NCI-H1092 treated with DMSO at 0.1 percent for 48 hours (cell line): ENCODE measurements at places on chromosomes 4 and X.
A peak's percentile ranks its signal among the peaks of the same experiment; 100 is the strongest.

- DNase-seq, result peak; percentile 31
Measured at GRCh38 chrX:143002206-143002605, 23.5 kb upstream of the SPANXN4 start.

DNA sequence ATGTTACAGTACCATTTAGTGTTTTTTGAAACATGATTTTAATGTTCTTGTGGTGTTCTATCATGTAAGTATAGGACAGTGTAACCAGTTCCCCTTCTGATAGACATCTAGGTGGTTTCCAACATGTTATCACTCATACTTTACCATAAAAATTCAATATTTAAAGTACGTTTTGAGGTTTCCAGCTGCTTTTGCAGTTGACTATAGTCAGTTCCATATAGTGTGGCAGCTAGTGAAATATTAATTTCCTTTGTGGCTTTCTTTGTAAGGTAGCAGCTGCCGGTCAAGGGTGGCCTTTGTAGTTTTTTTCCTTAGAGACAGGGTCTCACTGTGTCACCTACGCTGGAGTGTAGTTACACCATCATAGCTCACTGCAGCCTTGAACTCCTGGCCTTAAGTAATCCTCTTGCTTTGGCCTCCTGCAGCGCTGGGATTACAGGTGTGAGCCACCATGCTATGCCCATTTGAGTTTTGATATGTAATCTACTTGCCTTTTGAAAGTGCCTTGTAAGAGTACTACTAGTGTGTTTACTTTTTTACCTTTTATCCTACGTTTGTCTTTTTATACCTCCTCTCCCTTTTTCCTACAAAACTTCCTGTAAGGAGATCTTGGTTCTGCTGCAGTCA lies 63.0 kb downstream of the ARHGAP10 start:
- no peak for DNase-seq

- no peak for DNase-seq
Measured at GRCh38 chr4:151238477-151238876, 38.5 kb upstream of the PRSS48 start.

DNA sequence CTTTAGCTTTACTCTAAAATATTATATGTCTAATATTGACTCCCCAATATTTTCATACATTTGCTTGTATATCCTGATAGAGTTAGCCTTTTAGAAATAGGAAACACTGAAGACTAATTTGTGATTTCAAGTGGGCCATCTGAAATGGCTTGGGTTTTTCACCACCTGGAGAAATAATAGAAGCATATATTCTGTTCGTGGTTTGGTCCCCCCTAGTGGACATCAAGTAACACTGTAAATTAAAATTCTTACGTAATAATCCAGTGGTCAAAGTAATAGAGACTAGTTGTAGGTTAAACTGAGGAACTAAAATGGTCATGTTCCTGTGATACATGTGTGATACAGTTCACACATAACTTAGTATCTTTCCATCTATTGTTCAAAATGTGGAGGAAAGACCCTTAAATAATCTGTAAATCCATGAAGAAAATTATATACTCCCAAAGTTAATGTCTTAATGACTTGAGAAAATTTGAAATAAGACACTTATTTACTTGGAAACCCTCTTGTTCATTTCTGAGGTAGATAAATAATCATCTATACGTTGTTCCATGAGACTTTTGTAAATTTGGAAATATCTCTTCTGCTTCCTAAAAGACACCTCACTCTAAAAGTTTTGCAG lies 79.8 kb upstream of the SMARCAD1 start:
- DNase-seq, result peak; percentile 34

GRCh38 chrX:30307466-30307865 lies 1.7 kb downstream of the NR0B1 start:
- DNase-seq, result no peak

DNA sequence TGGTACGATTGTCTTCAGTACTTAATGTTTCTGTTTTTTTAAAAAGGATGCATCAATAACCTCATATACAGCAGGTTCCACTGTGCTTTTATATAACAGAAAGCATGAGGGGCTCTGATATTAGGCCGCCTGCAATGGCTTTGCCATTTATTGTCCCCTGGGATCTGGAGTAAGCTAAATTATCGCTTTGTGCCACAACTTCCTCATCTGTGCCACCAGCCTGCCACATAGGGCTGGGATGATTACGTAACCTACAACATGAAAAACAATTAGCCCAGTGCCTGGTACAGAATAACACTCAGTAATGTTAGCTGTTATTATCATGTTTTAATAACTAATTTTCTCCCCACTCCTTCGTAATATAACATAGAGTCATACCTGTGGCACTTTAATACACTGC lies 65.5 kb upstream of the TRIM2 start:
- no peak for DNase-seq

DNA sequence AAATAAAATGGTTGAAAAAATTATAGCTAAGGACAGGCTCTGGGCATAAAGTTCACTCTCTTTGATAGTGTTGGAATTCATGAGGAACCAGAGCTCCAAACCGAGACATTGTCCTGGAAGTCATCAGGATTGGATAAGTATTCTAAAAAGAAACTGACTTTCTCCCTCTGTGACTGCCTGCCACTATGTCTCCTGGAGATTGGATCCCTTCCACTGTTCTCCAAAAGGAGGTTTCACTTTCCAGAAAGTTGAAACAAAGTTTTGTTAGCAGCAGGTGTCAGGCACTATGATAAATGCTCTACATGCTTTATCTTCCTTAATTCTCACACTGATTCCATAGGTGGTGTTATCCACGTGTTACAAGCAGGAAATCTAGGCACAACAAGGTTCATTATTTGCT lies 16.8 kb downstream of the BANK1 start:
- DNase-seq, result no peak

GRCh38 chrX:18895189-18895951 lies 88.5 kb downstream of the PHKA2 start:
- DNase-seq, result no peak

DNA sequence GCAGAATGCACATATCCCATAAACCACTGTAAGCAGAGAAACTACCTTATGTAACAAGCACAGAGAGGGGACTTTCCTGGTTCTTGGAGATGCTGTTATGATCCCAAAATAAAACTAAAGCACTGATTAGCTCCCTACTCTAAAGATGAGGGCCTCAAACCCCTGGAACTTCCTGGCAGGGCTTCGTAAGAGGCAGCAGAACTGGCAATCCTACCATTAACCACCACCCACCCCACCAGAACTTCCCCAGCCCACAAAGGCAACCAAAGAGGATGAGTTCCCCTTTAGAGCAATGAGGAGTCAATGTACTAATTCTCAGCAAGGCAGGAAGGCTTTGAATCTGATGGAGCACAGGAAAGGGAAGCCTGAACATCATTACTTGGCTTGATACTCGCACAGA lies 436.5 kb upstream of the FRG1 start:
- no peak for DNase-seq

DNA sequence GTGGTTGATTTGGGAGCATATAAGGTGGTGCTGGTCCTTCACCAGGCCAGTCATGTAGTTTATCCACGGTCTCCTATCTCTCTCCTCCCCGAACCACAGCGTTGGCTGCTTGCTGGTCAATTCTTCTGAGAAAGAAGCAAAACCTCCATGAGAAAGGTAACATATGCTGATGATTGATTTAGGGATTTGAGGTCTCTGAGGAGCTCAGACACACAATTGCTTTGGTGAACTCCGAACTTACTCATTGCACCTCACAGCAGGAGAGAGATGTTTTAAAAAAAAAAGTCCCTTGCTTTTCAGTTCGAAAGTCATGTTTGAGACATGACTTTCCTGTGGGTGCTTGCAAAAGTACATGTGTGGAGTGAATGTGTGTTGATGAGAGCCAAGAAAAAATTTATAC lies 100.2 kb downstream of the TSPAN7 start:
- no peak for DNase-seq

DNA sequence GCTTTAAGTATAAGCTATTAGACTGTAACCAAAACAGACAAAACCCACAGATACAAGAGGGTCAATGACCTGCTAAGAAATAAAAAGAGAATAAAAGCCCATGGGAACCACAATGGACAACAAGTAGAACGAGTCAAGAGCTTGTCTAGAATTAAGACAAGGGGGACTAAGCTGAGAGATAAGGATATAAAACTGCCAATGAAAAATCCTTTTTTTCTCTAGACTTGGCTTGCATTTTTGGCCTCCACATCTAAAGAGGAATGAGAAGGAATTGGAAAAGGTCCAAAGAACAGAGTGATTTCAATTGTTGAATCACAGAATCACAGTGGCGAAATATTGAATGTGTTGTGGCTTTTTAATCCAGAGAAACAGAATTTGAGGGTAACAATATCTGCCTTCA lies 135.7 kb downstream of the QDPR start:
- DNase-seq, result no peak

DNA sequence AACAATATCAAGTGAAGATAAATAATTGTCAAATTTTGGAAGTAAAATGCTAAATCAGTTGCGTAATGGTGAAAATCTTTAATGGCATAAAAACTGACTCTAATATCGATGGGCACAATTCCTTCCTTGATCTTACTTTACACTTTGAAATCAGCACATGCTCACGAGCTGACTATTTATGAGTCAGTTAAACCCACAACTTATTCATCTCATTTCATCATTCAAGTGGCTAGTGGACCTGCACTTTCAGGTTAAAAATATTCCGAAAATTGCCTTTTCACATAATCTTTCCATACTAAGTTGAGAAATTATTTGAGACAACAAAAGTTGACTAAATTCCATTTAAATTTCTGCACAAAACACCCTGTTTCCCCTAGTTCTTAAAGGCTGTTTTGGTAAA lies 582.1 kb upstream of the TENM3 start:
- no peak for DNase-seq

DNA sequence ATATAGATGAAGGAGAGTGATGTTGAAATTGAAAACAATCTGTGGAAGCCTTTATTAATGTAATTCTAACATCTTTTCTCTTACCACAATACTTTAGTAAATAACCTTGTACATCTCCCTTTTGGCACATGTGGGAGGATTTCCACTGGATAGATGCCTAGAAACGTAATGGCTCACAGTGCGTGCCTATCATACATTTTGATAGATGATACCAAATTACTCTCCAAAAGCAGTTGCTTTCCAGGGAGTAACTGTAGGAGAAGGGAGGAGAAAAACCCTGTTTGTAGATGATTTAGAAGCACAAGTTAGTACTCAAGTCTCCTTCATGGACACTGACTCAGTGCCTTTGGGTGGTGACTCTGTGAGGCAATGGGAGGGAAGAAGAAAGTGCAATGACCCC lies 476.3 kb downstream of the CCSER1 start:
- DNase-seq, result no peak
